ENCODE measurements at places on chromosomes 5 and 9. TPM values are rescaled to one million over a fixed set of nuclear protein-coding genes. Genes with fewer than 3 reads are reported as not detected.

Gene LCN6
- total RNA-seq = 70.0 TPM

Gene VCAN
- total RNA-seq = 55.5 TPM

Gene SHISAL2B
- not detected for total RNA-seq

Gene TRMO
- total RNA-seq = 17.5 TPM

Gene TCERG1
- total RNA-seq = 52.2 TPM

Gene MYOT
- total RNA-seq = 21.3 TPM

Gene CDH6
- total RNA-seq = 21.0 TPM

Gene TMEM215
- total RNA-seq = 16.3 TPM

Gene NRG2
- 2.0 TPM for total RNA-seq

Gene ADGRD2
- total RNA-seq = not detected

Gene SRA1
- total RNA-seq = 17.1 TPM

Gene BDP1
- total RNA-seq = 37.3 TPM

Gene PCDHA11
- 0.60 TPM for total RNA-seq

Measured in tibial nerve (tissue), 4 donors.